Hematopoietic multipotent progenitor cell treated with erythropoietin and hydrocortisone succinate and interleukin-3 and kit ligand, for 8 days (in vitro differentiated cells): ENCODE measurements at places on chromosomes 6 and 20.

GRCh38 chr6:137872581-137873115 is 5.6 kb downstream of the TNFAIP3 start:
- no peak for DNase-seq

GRCh38 chr6:41298785-41299502 is 12.5 kb upstream of the TREM1 start:
- DNase-seq = no peak

DNA sequence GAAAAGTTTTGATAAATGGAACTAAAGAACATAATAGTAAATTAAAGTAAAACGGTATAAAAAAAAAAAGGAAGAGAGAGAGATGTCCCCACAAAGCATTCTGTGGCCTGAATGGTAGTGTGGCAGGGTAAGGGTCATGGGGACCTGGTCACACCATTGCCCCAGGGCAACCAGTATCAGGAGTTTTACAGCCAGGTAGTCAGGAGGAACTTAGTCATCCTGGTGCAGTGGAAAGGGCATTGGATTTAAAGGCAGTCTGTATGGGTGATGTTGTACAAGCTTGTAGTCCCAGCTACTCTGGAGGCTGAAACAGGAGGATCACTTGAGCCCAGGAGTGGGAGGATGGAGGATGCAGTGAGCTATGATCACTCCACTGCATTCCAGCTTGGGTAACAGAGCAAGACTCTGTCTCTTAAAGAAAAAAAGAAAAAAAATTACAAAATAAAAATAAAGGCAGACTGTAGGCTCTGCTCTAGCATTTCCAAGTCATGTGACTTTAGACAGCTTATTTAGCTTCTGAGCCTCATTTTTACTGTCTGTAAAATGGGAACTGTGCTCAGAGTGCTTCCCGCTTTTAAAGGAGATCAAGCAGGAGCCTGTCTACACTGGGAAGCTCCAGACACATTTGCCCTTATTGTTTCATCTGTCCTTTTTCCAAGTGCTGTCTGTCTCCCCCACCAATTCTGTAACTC is 112.8 kb upstream of the ARMC2 start:
- DNase-seq = no peak

GRCh38 chr6:51562198-51562597 is 525.2 kb downstream of the PKHD1 start:
- no peak for DNase-seq

GRCh38 chr20:63521602-63522001 is 1.0 kb downstream of the PPDPF start:
- no peak for DNase-seq

GRCh38 chr6:80508885-80509630 is 402.6 kb downstream of the BCKDHB start:
- no peak for DNase-seq
